ENCODE measurements at places on chromosomes 4 and X. TPM values are rescaled to one million over a fixed set of nuclear protein-coding genes. Genes with fewer than 3 reads are reported as not detected.

The IL2RG gene
- 0.57 TPM for total RNA-seq

The CYSLTR1 gene
- not detected for total RNA-seq

The TMPRSS11D gene
- not detected for total RNA-seq

The CFAP47 gene
- total RNA-seq = 1.0 TPM

The CENPU gene
- 79.2 TPM for total RNA-seq

The FHDC1 gene
- 6.0 TPM for total RNA-seq

The NAT8L gene
- 0.83 TPM for total RNA-seq

The SPANXB1 gene
- not detected for total RNA-seq

The PAGE1 gene
- total RNA-seq = not detected

The ATP2B3 gene
- total RNA-seq = not detected

The ZNF718 gene
- 14.6 TPM for total RNA-seq

The MSX1 gene
- 1.6 TPM for total RNA-seq

The CLCN4 gene
- 9.9 TPM for total RNA-seq

The USP51 gene
- 1.2 TPM for total RNA-seq

The TRIM60 gene
- not detected for total RNA-seq

The ZAR1 gene
- not detected for total RNA-seq

The TMEM31 gene
- not detected for total RNA-seq

The UCP1 gene
- not detected for total RNA-seq

The SSX4 gene
- total RNA-seq = not detected

The MAP3K15 gene
- 4.7 TPM for total RNA-seq

The PCYT1B gene
- 0.09 TPM for total RNA-seq

The COL4A5 gene
- total RNA-seq = 19.8 TPM

The INPP4B gene
- total RNA-seq = 86.9 TPM

The BMX gene
- not detected for total RNA-seq

The RAB33A gene
- not detected for total RNA-seq

The ITIH6 gene
- total RNA-seq = not detected

The PAK3 gene
- total RNA-seq = 0.50 TPM

The RIBC1 gene
- 1.2 TPM for total RNA-seq

The LUZP4 gene
- not detected for total RNA-seq

The GAGE2A gene
- not detected for total RNA-seq

The PABPC1L2B gene
- total RNA-seq = not detected

The NEUROG2 gene
- total RNA-seq = not detected
